ENCODE measurements at places on chromosomes 16 and 17.

DNA sequence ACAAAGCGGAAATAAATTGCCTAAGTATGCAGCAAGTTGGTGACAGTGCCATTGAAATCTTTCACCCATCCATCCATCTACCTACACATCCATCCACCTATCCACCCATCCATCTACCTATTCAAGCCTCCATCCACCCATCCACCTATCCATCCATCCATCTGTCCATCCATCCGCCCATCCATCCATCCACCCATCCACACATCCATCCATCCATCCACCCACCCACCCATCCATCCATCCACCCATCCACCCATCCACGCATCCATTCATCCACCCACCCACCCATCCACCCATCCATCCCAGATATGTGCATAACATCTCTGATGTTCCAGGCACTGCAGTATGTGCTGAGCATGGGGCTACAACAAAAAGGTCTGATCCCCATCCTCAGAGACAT, 277.5 kb downstream of the IRF8 start:
- no peak for DNase-seq

DNA sequence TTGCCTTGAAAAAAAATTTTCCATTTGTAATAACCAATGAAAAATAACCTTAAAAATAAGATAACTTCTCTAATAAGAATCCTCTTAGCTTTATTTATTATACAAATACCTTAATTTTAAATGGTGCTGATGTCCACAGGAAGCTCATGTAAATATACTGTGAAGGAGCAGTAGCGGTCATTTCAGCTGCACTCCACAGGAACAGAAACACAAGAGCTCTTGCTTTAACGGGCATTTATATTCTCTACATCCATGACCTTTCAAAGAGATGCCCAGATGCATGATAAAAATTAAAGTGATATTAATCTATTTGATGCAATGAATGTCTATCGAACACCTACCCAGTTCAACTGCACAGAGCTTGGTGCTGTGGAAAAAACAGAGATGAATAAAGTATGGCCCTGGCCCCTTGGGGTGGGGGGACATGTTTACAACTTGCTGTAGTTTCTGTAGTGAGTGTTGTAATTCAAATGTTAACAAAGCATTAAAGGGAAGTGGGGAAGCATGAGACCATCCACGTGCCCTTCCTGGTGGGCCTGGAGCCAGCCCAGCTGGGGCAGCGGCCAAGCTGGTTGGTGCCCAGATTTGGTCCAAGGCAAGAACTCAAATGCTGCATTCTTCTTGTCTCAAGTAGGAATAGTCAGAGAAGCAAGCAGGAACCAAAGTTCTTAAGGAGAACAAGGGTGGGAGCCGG, 47.9 kb downstream of the IQCK start:
- DNase-seq = no peak

GRCh38 chr17:74467221-74467951, 952 bp downstream of the CD300A start:
- no peak for DNase-seq

GRCh38 chr17:46818316-46818928, at the start of gene WNT3:
TSS of gene WNT3 (minus strand) at chr17:46818692. CDS start at chr17:46818597, 95 bp downstream.
- DNase-seq = no peak

GRCh38 chr17:4679658-4680057, 24.3 kb downstream of the PELP1 start:
- peak; percentile 27 for DNase-seq

GRCh38 chr17:82973456-82974135, 105.8 kb upstream of the METRNL start:
- DNase-seq = no peak

- DNase-seq = no peak
Measured at GRCh38 chr16:81602256-81602776, 157.7 kb downstream of the CMIP start.
